ENCODE measurements at places on chromosomes 11 and 22. TPM values are rescaled to one million over a fixed set of nuclear protein-coding genes. Genes with fewer than 3 reads are reported as not detected.

GRCh38 chr11:128210148-128210940, 377.0 kb downstream of the ETS1 start:
- no peak for DNase-seq

DNA sequence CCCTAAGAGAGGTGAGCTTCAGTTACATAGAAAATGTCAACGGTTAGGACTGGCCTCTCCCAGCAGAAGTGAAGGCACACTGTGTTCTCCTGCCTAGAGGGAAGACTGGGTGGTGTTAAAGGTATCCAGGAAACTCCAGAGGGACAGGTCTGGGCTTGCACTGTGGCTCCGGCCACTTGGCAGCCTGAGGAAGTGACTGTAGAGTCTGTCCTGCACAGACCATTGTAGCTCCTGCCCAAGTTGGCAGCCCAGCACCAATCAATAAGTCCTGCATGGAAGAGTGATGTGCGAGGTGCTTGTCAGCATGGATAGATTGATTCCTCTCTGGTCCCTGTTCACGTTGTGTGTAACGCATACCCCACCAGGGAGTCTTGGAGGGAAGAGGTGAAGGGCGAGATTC, 284.8 kb downstream of the TENM4 start:
- no peak for DNase-seq

DNA sequence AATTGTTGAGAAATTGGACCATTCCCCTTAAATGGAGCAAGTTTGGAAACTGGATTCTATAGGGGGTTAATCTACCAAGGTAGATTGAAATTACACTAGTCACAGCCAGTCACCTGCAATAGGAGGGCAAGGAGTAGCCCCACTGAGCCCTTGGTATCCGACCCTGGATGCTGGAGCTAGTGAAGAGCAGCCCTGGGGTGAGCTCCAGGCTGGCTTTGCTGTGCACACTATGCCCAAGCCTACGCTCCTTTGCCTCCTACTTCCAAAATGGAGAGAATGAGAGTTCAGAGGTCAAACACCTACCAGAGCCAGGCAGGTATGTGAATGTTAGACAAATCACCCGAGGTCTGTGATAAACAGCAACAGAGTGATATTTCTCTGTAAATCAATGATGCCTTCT, 23.7 kb downstream of the SNU13 start:
- no peak for DNase-seq

DNA sequence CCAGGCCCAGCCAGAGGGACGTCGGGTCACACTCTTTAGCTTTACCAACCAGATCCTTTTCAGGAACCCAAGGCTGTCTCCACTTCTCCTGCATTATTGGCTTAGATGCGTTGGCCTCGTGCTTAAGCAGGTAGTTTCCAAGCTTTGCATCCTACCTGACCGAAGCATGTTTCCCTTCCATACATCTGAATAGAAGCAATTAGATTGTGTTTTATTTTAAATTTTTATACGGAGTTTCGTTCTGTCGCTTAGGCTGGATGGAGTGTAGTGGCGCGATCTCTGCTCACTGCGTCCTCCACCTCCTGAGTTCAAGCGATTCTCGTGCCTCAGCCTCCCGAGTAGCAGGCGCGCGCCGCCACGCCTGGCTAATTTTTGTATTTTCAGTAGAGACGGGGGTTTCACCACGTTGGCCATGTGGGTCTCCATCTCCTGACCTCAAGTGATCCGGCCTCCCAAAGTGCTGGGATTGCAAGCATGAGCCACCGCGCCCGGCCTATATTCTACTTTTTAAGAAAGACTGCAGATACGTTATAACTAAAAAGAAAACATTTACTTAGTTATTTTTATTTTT, 677 bp downstream of the DYNC2H1 start:
- DNase-seq: no peak

GRCh38 chr11:134756811-134757540, 344.9 kb upstream of the B3GAT1 start:
- no peak for DNase-seq

DNA sequence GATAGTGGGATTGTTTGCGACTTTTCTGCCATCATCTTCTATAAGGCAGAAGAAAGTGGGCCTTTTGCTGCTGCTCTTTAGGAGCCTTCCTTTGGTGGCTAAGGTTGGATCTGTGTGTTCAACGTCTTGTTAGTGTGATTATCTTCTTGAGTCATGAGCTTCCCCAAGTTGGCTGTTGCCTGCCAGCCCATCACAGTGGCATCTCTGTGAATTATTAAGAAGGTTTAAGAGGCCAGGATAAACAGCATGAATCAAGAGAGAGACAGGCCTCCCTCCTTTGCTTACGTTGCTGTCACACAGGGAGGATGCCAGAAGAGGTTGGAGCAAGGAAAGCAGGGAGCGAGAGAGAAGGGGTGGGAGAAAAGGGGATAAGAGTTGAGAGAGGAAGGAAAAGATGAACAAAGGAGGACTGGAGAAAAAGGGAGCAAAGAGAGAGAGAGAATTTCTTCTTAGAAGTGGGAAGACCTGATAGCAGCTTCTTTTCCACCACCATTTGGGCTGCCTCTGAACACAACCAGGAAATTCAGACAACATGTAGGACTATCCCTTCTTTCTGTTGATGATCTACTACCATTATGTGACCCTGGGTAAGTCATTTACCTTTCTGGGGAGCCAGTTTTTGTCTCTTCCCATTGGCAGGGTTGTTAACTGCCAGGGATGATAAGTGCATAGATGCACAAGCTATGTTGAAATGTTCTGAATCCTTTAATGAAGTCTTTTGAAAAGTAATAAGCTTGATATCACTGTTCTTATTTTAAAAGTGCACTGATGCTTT, 126.5 kb downstream of the NAV2 start:
- no peak for DNase-seq

DNA sequence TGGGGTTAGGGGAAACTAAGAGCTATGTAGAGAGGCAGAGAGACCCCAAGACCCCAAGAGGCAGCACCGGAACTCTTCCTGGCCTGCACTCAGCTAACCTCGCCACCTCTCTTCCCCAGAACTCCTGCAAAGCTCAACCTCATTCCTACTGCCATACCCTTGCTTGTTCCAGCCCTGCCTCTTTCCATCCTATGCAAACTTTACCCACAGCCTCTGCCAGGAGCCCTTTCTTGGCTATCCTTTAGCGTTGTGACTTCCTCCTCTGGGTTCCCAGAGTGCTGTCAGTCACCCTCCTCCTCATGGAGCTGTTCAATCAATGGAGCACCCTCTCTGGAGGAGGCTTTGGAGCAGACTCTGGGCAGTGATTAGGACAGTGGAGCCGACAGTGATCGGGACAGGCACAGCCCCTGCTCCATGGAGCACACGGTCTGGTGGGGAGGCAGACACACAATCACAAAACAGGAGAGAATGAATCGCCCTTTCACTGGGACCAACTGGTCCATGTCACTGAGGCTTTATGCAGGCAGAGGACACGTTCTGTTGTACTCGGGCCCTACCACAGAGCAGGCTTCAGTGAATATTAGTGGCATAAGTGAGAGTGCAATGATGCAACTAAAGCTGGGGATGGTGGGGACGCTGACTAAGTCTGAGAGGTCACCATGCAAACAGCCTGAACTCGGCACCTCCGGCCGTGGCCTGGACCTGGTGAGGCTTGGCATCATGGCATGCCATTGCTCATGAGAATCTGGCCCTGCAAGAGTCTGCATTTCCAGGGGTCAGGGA, 24.6 kb upstream of the P2RY2 start:
- DNase-seq: no peak

GRCh38 chr11:100759106-100759505, 72.0 kb downstream of the ARHGAP42 start:
- DNase-seq: no peak

DNA sequence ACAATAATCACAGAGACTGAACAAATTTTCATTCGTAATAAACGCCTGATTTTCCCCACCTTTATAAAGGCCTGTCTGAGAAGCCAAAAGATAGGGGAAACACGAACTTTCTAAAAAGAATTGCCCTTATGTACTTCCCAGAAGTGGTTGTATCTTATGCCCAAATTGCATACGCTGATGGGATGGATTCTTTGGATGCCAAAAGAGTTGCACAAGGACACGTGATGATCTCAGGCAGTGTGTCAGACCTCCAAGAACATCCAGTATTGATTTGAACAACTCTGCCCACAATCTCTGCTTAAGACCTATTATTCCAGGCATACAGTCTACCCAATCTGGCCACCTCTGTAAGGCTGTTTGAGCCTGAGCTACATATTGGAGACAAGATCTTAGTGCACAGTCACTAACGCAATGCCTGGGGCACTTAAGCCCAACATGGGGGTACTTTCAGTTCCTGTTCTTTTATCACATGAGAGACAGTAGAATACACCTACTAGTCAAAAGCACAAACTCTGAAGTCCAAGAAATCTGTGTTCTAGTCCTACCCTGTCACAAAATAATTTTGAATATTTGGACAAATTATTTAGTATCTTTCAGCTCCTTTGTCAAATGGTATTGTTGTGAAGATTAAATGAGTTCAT, 38.9 kb downstream of the OR10A6 start:
- no peak for DNase-seq

DNA sequence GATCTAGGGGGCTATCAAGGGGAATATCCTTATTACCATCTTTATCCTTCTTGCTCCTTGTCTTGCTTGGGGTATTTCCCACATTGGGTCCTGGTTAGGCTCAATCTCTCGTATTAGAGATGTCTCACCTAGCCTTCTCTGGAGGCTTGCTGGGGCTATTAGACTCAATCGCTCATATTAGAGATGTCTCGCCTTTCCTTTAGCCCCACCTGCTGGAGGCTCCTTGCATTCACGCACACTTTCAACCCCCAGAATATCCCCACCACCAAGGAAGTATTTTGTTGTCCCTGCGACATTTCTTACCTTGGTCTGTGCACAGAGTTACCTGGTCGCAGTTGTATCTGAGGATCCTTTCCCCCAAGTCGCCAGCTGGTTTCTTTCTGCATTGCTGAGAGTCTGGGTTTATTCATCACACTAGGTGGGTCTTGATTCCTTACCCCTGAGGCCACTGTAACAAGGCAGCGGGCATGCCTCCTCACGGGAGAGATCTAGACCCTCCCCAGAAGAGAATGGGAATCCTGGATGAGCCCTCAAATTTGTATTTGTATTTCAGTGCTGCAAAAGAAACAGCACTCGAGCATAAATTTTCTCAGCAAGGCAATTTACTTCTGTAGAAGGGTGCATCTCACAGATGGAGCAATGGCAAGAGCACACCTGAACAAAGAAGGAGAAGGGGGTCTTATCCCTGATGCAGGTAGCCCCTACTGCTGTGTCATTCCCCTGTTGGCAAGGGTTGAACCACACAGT, 15.9 kb upstream of the HYLS1 start:
- no peak for DNase-seq

GRCh38 chr11:56474729-56475235, 1.6 kb upstream of the OR5M3 start:
- DNase-seq: no peak

GRCh38 chr11:119518746-119519730, 96.1 kb upstream of the THY1 start:
- peak; percentile 38 for DNase-seq

GRCh38 chr11:95516786-95517185, 272.8 kb downstream of the FAM76B start:
- no peak for DNase-seq

GRCh38 chr11:35812828-35813227, 131.0 kb upstream of the LDLRAD3 start:
- no peak for DNase-seq

DNA sequence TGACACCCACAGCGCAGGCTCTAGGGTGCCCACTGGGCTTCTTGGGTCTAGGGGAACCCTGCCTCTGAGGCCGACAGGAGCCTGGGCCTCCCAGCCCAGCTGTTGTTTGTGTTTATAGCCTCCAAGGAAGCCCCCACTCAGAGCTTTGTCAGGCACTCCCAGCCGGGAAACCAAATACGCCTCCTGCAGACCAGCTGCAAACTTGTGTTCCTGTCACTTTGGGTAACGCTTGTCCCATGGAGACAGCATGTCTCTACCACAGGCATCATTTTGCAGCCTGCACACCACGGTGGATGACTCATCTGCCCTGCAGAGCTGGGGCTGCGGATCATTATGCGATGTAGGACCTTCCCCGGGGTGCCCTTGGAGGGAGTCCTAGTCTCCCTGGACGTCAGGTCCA, 40.6 kb upstream of the CRYBB3 start:
- DNase-seq: no peak

- DNase-seq: no peak
Observed at GRCh38 chr11:60767388-60767811, 10.7 kb downstream of the MS4A15 start.

- DNase-seq: no peak
Observed at GRCh38 chr11:73345481-73346160, 30.6 kb upstream of the RELT start.

- no peak for DNase-seq
Observed at GRCh38 chr11:15720460-15720859, 605.7 kb downstream of the INSC start.

SPON1 gene
- polyA plus RNA-seq: 1.4 TPM

MCHR1 gene
- 2.4 TPM for polyA plus RNA-seq

TMEM151A gene
- polyA plus RNA-seq: 0.13 TPM

SLC17A6 gene
- not detected for polyA plus RNA-seq

CELSR1 gene
- 1.1 TPM for polyA plus RNA-seq

DDI1 gene
- not detected for polyA plus RNA-seq

RASSF7 gene
- polyA plus RNA-seq: 50.4 TPM

TUG1 gene
- 11.6 TPM for polyA plus RNA-seq

FAM89B gene
- 7.7 TPM for polyA plus RNA-seq

UVRAG gene
- polyA plus RNA-seq: 4.4 TPM

All from liver (tissue), 10 donors.